ENCODE measurements at places on chromosomes 3 and 15.

- no peak for DNase-seq
Observed at GRCh38 chr15:63028442-63029110, 14.0 kb upstream of the TPM1 start.

GRCh38 chr15:48402427-48403177 is 71.4 kb downstream of the DUT start:
- DNase-seq, result no peak

GRCh38 chr3:52892625-52893311 is 4.6 kb downstream of the STIMATE start:
- no peak for DNase-seq

DNA sequence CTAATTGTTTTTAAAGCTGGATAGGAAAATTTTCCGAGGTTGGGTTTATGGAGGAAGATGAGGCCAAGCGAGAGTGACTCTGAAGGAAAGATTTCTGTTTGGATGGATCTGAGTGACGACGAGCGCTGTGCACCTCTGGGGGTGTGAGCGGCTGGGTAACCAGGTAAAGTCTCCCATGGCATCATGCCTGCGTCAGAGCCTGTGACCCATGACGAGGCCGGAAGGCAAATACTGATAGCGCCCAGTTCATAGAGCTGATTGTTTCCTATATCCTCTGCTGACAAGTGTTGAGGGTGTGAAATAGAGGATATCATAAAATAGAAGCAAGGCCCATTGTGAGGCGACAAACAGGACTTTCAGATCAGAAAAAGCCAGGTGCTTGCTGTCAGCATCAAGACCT is 33.7 kb upstream of the MAGEF1 start:
- DNase-seq, result no peak

DNA sequence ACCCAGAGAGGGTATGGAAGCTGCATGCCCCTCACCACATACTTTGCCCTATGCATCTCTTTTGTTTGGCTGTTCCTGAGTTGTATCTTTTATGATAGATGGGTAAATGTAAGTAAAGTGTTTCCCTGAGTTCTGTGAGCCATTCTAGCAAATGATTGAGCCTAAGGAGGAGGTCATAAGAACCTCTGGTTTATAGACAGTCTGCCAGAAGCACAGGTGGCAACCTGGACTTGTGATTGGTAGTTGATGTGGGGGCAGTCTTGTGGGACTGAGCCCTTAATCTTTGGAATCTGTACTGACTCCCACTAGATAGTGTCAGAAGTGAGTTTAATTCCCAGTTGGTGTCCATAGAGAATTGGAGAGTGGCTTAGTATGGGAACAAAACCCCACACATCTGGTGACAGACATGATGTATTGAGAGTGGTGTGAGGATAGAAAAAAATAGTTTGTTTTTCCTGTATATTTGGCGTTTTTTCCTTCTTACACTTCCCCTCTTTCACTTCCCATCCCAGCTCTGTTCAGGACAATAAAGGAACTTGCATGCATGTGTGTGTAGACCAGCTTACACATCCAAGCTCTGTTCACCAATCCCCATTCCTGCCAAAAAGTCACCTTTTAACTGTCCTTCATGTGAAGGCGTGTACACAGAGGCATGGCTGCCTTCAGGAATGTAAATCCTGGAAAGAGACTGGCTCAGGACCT is 38.1 kb upstream of the SPPL2A start:
- DNase-seq, result no peak

GRCh38 chr3:72593881-72594397 is 254.3 kb downstream of the SHQ1 start:
- no peak for DNase-seq

- no peak for DNase-seq
Observed at GRCh38 chr3:181880331-181880730, 168.6 kb downstream of the SOX2 start.

- DNase-seq, result no peak
Observed at GRCh38 chr3:160531311-160531710, 34.1 kb downstream of the KPNA4 start.

DNA sequence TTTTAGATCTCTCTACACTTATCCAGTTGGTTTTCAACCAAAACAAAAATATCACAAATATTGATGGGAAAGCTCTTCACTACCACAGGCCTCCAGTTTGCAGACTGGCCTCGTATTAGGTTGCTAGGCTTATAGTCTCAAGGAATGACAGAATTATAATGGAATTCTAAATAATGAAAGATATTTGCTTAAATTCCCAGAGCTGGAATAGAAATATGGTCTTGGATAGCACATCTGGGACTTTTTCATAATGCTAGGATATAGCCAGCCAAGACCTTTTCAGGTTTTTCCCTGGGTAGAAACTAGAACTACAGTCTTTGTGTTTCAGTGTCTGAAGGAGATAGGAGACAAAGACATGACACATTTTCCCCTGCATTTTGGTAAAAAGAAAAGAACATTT is 121.9 kb upstream of the STAC start:
- no peak for DNase-seq

DNA sequence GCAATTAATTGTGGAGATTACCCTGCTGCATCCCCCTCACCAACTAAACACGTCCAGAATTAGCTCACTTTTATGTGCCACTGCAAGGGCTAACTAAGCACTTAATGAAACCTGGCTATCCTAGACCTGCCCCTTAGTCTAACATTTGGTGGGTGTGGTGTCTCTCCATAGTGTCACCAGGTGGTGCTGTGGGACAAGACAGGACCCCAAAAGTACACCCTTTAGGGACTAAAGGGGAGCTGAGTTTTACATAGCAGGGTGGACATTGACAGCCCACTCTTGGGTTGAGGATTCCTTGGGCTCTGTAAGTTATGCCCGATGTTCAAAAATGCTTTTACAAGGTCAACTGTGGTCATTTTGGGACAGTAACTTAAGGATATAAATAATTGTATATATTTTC is 5.7 kb downstream of the DUT start:
- DNase-seq, result no peak

DNA sequence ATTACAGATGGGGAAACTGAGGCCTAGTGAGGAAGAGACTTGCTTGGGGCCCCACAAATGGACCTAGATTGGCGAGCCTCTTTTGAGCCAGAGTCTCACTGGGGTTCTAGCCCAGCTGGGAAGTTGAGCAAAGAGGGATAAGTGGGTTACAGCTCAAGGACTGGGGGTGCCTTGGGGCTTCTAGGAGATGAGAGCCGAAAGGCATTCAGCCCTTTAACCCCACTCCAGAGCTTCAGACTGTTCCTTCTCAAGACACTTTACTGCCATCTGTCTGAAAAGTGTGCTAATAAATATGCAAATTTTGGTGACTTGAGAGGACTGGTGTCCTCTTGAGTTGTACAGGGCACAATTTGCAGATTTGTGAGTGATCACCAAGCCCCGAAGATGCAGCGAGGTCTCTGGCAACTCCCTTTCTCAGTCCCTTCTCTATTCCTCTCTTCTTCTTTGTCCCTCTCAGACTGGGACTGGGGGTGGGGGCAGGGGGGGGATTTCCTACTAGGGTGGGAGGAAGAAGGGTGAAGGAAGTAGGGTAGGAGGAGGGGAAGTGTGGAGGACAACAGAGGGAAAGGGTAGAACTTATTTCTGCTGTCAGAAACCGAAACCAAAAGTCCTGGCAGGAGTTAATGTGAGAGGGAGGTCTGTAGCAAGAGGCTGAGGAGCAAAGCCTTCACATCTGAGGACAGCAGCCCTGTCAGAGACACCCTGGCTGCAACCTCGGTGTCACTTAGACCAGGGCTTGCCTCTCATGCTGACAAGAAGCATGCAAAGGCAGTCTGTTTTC is 16.2 kb upstream of the ANKDD1A start:
- DNase-seq, result peak; percentile 56

DNA sequence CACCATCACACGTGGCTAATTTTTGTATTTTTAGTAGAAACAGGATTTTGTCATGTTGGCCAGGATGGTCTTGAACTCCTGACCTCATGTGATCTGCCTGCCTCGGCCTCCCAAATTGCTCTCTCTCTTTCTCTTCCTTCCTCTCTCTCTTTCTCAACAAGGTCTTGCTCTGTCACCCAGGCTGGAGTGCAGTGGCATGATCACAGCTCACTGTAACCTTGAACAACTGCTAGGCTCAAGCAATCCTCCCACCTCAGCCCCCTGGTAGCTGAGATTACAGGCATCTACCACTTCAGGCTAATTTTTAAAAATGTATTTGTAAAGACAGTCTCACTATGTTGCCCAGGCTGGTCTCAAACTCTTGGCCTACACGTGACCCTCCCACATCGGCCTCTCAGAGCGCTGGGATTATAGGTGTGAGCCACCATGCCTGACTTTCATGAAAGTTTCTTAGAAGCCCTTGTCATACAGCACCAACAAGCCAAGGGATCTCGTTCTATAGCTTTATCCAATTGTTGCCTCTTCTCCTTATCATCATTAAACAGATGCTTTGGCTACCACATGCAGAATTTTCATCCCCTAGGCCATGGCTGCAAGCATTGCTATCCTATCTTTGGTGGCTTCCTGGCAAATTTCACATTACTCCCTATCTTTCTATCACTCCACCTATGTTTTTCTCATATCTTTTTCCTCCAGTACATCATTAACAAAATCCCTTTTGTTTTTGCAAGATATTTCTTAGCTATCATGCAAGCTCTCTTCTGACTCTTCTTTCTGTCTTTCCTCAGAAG is 5.7 kb downstream of the CCDC32 start:
- DNase-seq, result no peak

GRCh38 chr3:68363796-68364195 is 568.6 kb downstream of the TAFA4 start:
- no peak for DNase-seq

DNA sequence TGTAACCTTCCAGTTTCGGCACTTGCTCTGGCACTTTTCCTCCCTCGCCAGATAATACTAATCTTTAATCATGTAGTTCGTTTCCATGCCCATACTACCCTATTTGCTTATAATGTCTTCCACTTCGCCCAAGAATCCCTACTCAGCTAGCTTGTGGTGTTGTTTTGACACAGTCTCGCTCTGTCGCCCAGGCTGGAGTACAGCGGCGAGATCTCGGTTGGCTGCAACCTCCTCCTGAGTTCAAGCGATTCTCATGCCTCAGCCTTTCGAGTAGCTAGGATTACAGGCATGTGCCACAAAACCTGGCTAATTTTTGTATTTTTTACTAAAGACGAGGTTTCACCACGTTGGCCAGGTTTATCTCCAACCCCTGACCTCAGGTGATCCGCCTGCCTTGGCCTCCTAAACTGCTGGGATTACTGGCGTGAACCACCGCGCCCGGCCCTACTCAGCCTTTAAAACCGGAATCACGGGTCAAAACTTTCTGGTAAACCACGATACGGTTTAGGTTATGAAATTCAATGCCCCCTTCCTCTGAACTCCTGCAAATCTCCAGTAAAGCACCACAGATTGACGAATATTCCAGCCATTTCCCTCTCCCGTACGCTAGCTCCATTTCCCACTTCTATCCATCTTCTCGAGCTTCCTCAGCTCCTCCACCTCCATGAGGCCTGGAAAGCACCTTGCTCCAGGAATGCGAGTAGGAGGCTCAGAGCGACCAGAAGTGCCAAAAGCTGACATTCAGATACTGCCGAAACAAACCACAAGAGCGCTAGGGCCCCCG is 878 bp upstream of the RAD51 start:
- DNase-seq, result no peak

GRCh38 chr3:38627956-38628355 is 21.5 kb downstream of the SCN5A start:
- DNase-seq, result no peak

- DNase-seq, result no peak
Observed at GRCh38 chr3:101081999-101082398, 88.8 kb upstream of the ABI3BP start.

- DNase-seq, result no peak
Observed at GRCh38 chr15:39736412-39737195, 46.0 kb downstream of the FSIP1 start.

GRCh38 chr3:184741259-184741556 is 29.3 kb upstream of the MAGEF1 start:
- DNase-seq, result no peak

DNA sequence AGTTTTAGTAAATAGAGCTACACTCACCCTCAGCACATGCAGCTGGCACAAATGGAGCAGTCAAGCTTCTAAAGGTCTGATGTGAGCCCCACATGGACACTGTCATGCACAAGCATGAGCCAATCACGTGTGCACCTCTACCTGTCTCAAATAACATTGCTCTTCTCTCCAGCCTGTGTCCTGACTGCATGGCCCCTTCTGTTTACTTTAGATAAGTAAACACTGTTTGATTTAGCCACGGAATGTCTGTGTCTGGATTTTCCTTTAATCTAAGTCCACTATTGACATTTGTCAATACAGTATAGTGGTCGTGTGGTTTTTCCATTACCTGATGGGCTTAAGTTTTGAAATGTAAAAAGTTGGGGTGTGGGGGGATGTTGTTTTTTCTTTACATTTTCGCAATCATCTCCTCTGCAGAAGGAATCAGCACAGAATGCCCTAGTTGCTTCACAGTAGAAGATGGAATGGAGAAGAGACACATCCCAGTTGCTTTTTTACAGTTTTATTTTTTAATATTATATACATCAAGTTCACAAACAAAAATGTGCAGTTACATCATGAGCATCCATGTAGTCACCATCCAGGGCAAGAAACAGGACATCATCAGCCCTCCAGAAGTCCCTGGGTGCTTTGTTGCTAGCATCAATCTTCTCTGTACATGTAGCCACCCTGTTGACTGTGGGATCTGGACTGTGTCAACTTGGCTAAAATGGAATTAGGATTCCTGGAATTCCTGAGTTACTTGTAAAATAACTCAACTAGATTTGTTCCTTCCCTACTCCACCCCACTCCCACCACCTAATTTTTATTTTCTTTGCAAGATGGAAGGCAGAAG is 146.1 kb downstream of the UACA start:
- DNase-seq, result no peak

- no peak for DNase-seq
Observed at GRCh38 chr3:129379582-129380358, 48.7 kb downstream of the EFCAB12 start.

DNA sequence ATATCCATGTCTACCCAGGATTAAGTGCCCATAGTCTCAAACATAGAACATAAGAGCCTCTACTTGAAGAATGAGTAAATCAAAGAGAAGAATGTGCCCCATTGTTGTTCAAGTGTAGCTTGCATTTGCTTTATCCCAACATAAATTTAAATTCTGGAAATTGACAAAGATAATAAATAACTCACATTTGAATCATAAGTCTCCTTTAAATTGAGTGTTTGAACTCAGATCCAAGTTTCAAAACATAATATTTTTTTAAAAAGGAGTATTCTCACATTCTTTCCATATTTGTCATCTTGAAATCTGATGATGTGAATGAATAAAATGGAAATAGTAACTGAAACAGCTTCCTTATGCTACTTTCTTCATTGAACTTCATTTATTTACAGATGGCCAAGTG is 135.2 kb downstream of the MECOM start:
- DNase-seq, result no peak

GRCh38 chr15:35827911-35828310 is 281.9 kb upstream of the DPH6 start:
- DNase-seq, result no peak

- no peak for DNase-seq
Observed at GRCh38 chr3:49018707-49019006, 277 bp upstream of the DALRD3 start.

- DNase-seq, result no peak
Observed at GRCh38 chr15:63372018-63372705, 9.5 kb downstream of the CA12 start.

- no peak for DNase-seq
Observed at GRCh38 chr15:56963710-56964109, 45.3 kb downstream of the TCF12 start.

All from CD4-positive, alpha-beta T cell treated with Interleukin-15 for 1 hour (primary cell).